Peyer's patch (tissue), 4 donors: ENCODE measurements at places on chromosomes 2 and 18. TPM values are rescaled to one million over a fixed set of nuclear protein-coding genes. Genes with fewer than 3 reads are reported as not detected.

The THAP4 gene
- total RNA-seq = 46.4 TPM

The KYNU gene
- total RNA-seq = 2.8 TPM

The TCF7L1 gene
- total RNA-seq = 5.8 TPM

The NR4A2 gene
- 1.9 TPM for total RNA-seq

The PRKAG3 gene
- total RNA-seq = not detected

The HOXD8 gene
- 5.5 TPM for total RNA-seq

The FIGN gene
- total RNA-seq = 8.3 TPM

The TRAPPC8 gene
- total RNA-seq = 43.7 TPM

The EIF2AK2 gene
- 31.2 TPM for total RNA-seq

The ANKRD30B gene
- total RNA-seq = not detected

The SNORC gene
- total RNA-seq = 9.7 TPM

The TRIM43 gene
- not detected for total RNA-seq

The TLX2 gene
- total RNA-seq = 0.53 TPM

The NTSR2 gene
- total RNA-seq = not detected

The DSG4 gene
- total RNA-seq = not detected

The TCF4 gene
- 11.9 TPM for total RNA-seq

The STAMBP gene
- total RNA-seq = 25.4 TPM

The NBAS gene
- total RNA-seq = 47.0 TPM

The CYP26B1 gene
- total RNA-seq = 6.4 TPM

The MBOAT2 gene
- total RNA-seq = 33.0 TPM

The CCDC74B gene
- 2.6 TPM for total RNA-seq

The RALB gene
- total RNA-seq = 49.3 TPM

The CHRNG gene
- total RNA-seq = not detected

The MFSD2B gene
- not detected for total RNA-seq

The GPR35 gene
- 266 TPM for total RNA-seq

The COLEC12 gene
- total RNA-seq = 0.88 TPM

The GALNT3 gene
- 43.7 TPM for total RNA-seq

The TP53I3 gene
- total RNA-seq = 371 TPM

The MORN2 gene
- 6.8 TPM for total RNA-seq

The POTEJ gene
- not detected for total RNA-seq

The HOXD12 gene
- not detected for total RNA-seq

The PTGR3 gene
- total RNA-seq = 19.6 TPM

The CLIP4 gene
- 14.2 TPM for total RNA-seq

The GAD1 gene
- total RNA-seq = not detected

The GREB1 gene
- 4.1 TPM for total RNA-seq
